Naive thymus-derived CD4-positive, alpha-beta T cell (primary cell): ENCODE measurements at places on chromosomes 12 and 14.

DNA sequence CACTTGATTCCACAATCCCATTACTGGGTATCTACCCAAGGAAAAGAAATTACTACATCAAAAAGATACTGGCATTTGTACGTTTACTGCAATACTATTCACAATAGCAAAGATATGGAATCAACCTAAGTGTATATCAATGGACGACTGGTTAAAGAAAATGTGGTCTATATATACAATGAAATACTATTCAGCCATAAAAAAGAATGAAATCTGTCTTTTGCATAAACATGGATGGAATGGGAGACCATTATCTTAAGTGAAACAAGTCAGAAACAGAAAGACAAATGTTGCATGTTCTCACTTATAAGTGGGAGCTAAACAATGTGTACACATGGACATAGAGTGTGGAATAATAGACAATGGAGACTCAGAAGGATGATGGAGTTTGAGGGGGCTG is 5.0 kb upstream of the OS9 start:
- no peak for DNase-seq

- no peak for DNase-seq
Measured at GRCh38 chr14:67059596-67059995, 129.6 kb upstream of the GARIN2 start.

DNA sequence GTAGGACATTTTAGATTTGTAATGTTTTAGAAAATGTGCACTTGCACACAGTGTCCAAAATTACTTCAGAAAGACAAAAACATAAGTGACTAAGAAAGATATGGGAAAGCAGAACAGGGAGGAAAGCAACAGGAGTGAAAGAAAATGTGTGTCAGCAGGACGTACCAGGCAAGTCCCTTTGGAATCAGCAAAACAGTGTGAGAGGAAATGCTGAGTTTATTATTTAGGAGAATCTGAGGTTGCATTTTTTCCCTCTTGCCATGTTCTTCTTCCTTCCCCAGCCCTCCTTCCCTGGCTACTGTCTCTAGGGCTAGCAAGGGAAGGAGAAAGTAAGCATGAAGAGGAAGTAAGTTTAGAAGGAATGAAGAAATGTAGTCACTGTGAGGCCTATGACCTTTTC is 67.7 kb upstream of the CD163 start:
- no peak for DNase-seq

DNA sequence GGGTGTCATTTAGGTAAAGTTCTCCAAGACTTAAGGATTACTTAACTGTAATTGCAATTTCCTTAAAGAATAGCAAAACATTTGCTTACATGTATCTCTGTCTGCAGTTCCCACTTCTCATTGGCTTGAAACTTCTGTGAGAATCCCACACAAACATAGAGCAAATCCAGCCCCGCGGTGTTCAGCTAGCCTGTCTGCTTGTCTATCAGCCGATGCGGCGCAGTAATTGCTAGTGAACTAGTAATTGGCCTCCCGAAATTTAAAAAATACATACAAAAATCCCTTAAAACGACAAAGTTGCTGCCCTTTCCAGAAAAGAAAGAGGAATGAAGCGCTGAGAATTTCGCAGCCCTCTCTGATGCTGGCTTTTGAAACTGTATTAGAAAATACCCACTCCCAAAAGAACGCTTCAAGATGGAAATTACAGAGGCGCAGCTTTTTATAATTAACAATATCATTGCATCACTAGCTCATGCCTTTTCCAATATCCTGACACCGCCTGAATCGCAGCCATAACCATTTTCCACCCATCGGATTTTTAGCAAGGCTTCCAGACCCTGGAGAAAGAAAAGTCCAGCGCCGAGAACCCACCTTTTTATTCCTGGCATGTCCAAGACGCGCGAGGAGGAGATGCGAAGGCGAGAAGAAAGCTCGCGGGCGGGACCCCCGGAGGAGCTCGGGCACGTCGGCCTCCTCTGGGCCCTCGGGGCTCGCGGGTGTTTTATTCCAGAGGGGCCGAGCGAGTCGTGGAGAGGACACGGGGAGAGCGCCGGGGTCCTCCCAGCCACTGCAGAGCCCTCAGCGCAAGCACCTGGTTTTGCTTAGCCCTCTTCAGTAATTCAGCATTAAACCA is 646 bp downstream of the FBLN5 start:
- no peak for DNase-seq

DNA sequence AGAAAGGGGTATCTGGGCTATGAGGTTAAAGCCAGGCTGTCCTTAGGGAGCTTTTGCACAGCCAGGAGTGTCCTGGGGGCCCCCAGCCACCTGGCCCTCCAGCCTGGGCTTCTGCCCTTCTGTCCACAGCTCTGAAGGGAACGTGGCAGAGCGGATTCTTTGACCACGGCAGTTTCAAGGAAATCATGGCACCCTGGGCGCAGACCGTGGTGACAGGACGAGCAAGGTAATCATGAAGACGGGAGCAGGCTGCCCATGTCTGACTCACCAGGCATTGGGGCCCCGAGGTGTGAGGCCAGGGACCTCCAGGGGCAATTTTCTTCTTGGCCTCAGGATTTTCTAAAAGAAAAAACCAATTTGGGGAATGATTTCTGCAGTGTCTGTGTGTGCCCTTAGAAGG is 53.1 kb downstream of the FOXN4 start:
- DNase-seq: no peak

- peak; percentile 21 for DNase-seq
Measured at GRCh38 chr14:91968280-91968679, 20.8 kb upstream of the FBLN5 start.
